ENCODE measurements at places on chromosomes 2 and 18.

- DNase-seq, result no peak
These were observed 222.7 kb upstream of the ITGA4 start for GRCh38 chr2:181234487-181234891.

DNA sequence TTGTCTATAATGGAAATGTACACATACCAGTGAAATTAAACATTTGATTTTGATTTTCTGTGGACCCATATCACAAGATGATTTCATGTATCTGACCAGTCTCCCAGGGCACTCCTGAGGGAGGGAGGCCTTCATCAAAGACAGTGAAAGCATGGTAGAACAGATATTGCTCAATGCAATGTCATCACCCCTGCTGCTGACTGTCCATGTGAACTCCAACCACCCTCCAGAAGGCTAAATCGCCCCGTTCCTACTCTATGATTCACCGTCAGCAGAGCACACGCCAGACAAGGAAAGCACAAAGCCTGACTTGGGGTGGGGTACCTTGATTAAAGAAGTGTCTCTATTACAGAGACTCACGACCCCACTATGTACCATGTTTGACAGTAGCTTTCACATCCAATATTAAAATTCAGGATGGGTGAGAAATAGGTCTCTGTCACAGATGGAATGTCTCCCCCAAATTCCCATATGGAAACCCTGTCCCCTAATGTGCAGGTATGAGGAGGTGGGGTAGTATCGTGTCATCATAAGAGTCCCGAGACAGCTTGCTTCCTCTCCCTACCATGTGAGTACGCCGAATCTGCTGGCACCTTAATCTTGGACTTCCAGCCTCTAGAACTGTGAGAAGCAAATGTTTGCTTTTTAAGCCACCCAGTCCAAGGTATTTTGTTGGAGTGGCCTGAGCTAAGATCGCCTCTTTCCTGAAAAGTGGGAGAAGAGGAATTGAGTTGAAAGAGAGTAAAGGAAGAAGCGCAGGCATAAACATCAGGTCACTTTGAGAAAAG, 42.4 kb downstream of the CYB5A start:
- DNase-seq, result no peak

- no peak for DNase-seq
These were observed 445.4 kb upstream of the DSEL start for GRCh38 chr18:67961701-67962440.

DNA sequence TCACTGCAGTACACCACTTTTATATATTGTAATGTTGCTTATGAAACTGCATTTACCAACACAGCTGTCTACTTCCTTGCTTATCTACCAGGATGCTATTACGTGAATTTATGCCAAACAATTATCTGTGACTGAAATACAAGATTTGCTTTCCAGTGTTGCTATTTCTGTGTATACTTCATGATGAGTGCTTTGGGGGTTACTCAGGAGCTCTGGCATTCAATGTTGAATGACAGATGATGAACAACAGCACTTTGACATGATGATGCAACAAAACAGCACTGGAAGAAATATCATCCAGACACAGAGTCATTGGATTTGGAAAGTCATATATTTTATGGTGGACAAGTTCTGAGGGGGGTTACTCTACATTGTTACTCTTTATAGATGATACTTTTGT, 125.8 kb downstream of the NETO1 start:
- no peak for DNase-seq

DNA sequence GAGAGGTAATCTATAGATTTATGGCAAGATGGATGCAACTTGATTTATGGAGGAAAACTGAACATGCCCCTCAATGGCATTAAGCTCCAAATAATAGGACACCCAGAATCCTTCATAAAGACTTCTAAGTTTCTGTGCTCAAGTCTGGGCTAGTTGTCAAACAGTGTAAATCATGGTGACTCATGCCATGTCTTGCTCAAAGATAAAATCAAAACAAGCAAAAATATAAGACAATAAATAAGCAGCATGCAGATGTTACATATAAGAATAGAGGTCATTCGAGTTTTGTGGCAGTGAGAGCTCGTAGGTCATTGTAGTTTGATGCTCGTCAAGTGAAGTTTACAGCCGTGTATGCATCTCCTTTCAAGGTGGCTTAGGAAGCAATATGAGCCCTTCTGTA, 403.2 kb downstream of the THSD7B start:
- DNase-seq, result no peak

DNA sequence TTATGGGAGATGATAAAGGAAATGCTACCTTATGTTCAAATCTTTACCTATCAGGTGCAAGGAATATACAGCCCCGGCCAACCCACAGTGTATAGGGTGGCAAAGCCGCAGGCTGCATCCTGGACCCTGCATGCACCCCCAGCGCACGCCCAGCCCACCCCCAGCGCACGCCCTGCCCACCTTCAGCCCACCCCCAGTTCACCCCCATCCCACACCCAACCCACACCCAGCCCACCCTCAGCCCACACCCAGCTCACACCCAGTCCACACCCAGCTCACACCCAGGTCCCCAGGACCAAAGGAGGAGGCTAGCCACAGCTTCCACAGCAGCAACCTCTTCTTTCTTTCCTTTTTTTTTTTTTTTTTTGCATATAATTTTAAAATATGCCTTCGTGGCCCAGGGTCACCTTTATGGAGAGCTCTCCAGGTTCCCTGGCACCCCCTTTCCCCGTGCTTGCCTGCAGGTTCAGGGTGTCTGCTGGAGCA, 120.9 kb downstream of the PTGR3 start:
- no peak for DNase-seq

- DNase-seq, result no peak
These were observed 43.2 kb downstream of the FOSL2 start for GRCh38 chr2:28435814-28436351.

DNA sequence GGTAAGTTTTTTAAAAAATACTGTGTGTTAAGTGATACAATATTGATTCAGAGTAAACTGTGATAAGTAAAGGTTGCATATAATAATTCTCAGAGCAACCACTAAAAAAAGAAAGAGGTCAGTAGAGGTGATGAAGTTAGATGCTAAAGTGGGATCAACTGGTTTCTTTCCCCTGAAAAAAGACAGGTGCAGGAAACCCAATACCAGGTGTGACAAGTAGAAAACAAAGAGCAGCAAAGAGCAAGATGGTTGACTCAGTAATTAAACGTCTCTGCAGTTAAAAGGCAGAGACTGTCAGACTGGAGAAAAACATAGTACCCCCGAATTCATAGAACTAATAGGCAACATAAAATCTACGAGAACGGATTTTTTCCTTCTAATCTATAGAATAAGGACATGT, 128.3 kb downstream of the ATP9B start:
- DNase-seq, result no peak

- no peak for DNase-seq
These were observed 4.9 kb downstream of the ERFE start for GRCh38 chr2:238163481-238164198.

DNA sequence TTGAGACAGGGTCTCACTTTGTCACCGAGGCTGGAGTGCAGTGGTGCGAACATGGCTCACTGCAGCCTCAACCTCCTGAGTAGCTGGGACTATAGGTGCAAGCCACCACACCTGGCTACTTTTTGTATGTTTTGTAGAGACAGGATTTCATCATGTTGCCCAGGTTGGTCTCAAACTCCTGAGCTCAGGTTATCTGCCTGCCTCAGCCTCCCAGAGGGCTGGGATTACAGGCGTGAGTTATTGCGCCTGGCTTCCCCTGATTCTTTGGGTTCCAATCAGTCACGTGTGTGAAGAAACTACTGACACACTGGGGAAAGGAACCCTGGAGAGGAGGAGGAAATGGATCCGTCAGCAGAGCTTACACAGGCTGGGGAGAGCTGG, 22.3 kb upstream of the RAB10 start:
- DNase-seq, result no peak

DNA sequence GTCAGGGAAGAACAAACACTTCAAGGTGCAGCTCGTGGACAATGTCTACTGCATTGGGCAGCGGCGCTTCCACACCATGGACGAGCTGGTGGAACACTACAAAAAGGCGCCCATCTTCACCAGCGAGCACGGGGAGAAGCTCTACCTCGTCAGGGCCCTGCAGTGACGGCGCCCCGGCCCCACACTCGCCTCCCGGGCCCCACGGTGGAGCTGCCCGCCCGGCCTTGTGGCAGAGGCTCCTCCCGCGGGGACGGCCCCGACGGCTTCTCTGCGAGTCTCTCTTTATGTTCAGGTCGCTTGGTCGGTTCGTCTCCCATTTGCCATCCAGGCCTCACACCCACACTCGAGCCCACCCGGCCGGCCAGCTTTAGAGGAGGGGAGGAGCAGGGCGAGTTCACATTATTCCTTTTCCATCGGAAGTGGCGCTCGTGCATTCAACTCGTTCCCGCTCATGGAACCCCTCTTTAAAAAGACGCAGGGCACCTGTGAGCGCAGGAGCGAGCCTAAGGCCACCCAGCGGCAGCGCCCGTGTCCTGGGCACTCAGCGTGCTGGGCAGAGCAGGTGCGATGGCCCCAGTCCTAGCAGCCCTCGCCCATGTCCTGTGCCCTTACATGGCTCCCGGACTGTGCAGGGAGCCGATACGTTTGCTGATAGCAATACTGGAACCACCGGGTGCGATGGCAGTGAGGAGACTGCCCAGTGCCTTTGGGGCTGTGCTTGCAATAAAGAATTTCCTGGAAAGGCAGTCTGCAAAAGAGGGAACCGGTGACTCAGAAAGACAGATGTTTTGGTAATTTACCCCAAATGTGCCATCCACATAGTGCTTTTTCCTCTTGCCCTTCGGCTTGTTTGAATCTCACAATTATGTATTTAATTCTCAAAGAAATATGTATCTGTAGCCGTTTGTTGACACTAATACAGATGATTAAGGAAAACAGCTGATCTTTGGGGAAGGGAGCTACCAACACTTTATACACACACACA, 148.6 kb downstream of the NCK2 start:
- no peak for DNase-seq

- no peak for DNase-seq
These were observed 79.1 kb downstream of the TTC27 start for GRCh38 chr2:32706815-32707579.

DNA sequence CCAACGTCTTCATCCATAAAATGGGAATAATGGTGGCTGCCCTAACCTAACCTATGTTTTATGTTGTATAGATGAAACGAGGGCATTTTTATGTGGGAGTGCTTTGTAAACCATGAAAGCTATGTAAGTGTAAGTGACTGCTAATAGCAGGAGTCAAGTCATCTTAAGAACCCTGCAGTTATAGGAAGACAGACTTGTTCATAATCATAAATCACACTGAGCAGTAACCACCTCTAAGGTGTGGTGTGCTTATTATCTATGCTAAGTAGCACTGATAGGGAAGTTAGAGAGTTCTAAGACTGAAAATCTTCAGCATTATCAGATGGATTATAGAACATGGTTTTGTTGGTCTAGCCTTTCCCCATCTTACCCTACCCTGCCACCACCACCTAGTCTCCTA, 24.2 kb upstream of the NRP2 start:
- DNase-seq, result no peak

GRCh38 chr2:208182835-208183234, 7.0 kb downstream of the C2orf80 start:
- no peak for DNase-seq

GRCh38 chr18:37006742-37007141, 177.8 kb downstream of the KIAA1328 start:
- no peak for DNase-seq

DNA sequence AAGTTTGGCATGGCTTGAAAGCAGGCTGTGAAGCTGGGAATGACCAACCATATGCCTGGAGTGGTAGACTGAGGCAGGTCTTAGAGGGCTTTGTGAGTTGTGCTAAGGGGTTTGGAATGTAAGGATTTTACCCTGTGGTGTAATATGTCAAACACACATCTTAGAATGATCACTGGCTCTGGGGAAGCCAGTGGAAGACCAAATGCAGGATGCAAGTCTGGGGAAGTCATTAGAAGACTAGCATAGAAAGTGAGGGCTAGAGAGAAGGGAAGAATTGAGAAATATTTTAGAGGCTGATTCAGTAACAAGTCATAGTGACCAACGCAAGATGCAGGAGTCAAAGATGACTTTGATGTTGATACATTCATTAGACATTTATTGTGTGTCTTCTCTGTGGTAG, 3.5 kb upstream of the FHOD3 start:
- DNase-seq, result no peak

GRCh38 chr18:44033144-44033701, 647.5 kb upstream of the SETBP1 start:
- no peak for DNase-seq

DNA sequence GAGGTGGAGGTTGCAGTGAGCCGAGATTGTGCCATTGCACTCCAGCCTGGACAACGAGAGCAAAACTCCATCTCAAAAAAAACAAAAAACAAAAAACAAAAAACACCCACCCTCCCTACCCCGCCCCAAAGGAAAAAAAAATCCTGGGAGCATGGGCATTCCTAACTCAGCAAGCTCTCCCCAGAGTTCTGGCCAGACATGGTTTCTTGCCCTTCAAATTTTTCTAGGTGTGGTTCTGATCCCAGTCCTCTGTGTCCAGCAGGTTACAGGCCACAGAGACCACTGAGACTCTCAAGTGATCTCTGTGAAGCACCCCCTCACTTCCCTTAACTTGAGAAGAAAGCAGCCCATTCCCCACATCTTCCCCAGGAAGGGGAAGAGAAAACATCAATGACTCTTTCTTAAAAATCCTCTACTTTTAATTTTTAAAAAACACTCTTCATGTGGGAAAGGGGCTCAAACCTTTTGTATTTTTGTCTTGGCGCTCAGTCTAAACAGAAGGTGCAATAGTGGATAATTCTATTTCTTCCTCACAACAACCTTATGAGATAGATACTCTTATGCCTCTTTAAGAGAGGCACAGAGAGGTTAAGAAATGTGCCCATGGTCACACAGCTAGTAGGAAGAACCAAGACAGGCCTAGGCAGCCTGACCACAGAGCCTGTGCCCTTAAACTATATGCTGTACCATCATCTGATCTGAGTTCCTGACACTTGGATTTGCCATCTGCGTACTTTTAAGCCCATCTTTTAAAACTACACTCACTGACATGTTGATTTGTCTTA, 6.9 kb upstream of the KCNE4 start:
- DNase-seq, result no peak

Data from tibial nerve (tissue), 4 donors.